ENCODE measurements at places on chromosomes 4 and X.

DNA sequence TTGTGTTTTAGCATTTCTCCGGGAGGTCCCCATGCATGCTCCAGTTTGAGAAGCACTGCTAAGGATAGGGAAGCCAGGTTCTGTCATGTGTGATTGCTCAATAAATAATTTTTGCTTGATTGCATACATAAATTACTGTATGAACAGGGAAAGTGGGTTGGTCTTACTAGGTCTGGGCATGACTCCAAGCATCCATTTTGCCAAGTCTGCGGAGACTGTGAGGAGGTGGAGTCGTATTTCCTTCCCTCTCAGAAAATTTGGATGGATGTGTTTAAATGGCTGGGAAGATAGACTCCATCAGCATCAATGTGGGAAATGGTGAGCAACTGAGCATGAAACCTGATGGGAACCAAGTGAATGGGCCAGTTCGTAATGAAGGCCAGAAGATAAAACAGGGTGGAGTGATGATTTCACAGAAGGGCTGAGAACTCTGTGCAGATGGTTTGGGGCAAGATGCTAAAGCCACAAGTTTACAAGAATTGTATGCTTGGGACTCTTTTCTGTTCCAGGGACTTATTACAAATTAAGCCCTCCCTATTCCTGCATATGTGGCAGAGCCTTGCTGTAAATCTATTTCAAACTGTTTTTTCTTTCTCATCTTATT, 84.1 kb downstream of the NHS start:
- no peak for DNase-seq

DNA sequence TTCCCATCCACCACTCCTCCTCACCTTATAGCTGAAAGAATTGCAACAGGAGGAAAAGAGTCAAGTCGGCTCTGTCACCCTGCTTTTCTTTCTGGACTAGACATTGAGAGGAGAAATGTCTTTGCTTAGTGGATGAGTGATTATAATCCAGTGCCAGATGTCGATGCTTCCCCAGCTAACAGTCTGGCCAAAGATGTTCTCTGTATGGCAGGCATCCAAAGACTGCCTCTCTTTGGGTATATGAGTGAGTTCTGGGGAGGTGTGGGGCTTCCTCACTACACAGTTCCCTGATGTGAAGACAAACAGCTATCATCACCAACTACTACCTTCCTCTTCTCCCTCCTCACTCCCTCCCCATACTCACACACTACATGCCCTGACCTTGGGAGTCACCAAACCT, 90.9 kb downstream of the COMMD8 start:
- no peak for DNase-seq

- DNase-seq: no peak
These were observed 58.2 kb downstream of the CWH43 start for GRCh38 chr4:49044270-49044669.

GRCh38 chr4:14855719-14856061, 146.6 kb upstream of the CPEB2 start:
- DNase-seq: no peak

- no peak for DNase-seq
These were observed 674 bp upstream of the IL15 start for GRCh38 chr4:141635736-141636081.

- DNase-seq: no peak
These were observed 98.5 kb upstream of the CTSO start for GRCh38 chr4:156052116-156052515.

DNA sequence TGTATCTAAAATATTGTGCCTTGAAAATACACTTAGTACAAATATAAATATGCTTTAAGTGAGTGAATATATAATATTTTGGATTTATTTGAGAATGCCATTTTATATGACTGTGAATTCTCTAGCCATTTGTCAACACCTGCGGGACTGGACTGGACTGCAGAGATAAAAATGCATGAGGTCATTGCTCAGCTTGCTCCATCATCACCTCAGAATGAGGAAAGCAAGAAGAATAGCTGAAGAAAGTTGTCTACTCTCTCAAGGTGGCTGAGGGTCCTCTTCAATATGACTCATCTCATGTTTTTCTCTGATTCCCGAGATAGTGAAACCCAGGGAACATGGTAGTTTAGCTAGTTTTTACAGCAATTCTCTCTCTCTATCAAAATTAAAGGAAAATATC, 732.5 kb upstream of the AGA start:
- no peak for DNase-seq

DNA sequence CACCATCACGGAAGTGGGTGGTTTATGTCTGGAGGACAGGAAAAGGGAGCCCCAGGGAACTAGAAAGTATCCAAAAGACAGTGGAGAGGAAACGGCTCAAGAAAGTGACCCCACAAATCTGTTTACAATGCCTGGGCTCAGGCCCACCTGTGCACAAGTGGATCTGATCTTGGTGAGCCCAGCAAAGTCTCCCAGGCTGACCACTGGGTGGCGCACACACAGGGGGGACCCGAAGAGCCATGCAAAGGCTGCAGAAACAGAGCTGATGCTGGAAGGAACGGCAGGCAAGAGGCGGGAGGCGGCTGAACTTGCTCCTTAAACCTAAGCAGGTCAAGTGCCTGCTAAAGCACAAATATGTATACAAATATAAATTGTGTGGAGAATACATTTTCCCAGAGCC, 9.6 kb downstream of the HAUS7 start:
- no peak for DNase-seq

- no peak for DNase-seq
These were observed 43.5 kb upstream of the SLC25A31 start for GRCh38 chr4:127686658-127687057.

- no peak for DNase-seq
These were observed 79.2 kb upstream of the HS3ST1 start for GRCh38 chr4:11507920-11508319.

- no peak for DNase-seq
These were observed 37.4 kb upstream of the DHRSX start for GRCh38 chrX:2538031-2538757.

- no peak for DNase-seq
These were observed 124.5 kb downstream of the CFAP299 start for GRCh38 chr4:80459918-80460473.

- DNase-seq: no peak
These were observed 11.6 kb upstream of the PYURF start for GRCh38 chr4:88535090-88535755.

- no peak for DNase-seq
These were observed 112.9 kb downstream of the SHISA3 start for GRCh38 chr4:42510225-42510624.

DNA sequence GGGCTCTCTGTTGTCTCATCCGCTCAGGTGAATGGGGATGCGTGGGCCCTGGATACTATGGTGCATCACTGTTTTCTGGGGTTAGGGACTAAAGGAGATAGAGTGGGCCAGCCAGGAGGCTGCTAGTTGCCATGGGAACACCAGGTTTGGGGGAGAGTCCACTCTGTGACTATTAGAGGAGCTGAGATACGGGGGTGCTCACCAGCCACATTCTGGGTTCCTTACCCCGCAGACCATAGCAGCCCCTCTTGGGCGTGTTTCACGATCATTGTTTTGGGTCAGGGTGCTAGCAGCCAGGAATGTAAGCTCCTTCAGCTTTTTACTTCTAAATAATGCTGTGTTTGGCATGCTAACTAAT, 4.6 kb downstream of the EFNB1 start:
- DNase-seq: no peak

GRCh38 chr4:83378419-83378818, 43.8 kb upstream of the HPSE start:
- DNase-seq: no peak

DNA sequence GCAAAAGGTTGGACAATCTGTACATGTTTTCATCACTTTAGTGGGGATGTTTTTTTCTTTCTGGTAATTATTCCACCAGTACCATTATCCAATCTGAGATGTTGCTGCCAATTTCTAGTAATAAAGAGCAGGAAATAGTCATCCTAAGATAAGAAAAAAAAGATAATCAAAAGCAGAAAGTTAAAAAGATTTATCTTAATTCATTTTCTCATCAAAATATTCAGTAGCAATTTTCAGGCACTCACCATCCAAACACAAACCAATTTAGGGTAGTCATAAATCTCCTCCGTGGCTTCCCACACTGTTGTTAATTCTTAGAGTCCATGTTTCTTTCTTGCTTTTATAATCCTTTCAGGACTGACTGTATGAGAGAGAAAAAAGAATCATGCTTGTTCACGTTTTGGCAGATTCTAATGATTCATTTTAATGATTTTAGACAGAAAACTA, 263.7 kb upstream of the UGT8 start:
- DNase-seq: no peak

DNA sequence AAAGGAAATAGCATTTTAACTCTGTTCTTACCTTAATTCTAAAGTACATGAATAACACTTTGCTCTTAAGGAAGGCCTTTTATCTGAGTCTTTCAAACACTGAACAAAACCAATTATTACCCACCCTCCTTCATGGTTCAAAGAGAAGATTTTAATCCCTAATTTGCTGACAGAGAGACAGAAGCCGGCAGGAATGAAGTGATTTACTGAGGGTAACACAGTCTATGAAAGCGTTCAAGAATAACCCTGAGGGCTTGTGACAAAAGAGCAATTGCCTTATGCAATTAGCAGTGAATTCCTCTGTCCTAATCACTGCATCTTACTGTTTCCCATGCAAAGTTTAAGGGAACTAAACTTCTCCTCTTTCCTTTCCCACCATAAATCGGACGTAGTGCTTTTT, 144.1 kb downstream of the PACRGL start:
- no peak for DNase-seq

DNA sequence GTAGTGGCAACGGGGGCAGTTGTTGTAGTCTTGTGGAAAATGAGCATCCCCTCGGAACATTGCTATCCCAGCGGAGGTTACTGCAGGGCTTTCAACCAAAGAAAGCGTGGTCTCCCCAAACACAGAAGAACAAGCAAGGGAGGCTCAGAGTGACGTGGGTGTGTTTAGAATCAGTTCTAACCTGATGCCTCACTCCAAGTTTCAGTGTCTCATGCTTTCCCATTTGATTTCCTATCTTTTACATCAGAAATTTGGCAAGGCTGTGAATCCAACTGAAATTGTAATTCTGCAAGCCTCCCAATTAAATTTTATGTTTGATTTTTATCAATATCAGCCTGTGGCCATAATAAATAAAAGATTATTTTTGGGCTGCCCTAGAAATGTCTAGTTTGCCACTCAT, 156.1 kb upstream of the LNX1 start:
- DNase-seq: no peak

DNA sequence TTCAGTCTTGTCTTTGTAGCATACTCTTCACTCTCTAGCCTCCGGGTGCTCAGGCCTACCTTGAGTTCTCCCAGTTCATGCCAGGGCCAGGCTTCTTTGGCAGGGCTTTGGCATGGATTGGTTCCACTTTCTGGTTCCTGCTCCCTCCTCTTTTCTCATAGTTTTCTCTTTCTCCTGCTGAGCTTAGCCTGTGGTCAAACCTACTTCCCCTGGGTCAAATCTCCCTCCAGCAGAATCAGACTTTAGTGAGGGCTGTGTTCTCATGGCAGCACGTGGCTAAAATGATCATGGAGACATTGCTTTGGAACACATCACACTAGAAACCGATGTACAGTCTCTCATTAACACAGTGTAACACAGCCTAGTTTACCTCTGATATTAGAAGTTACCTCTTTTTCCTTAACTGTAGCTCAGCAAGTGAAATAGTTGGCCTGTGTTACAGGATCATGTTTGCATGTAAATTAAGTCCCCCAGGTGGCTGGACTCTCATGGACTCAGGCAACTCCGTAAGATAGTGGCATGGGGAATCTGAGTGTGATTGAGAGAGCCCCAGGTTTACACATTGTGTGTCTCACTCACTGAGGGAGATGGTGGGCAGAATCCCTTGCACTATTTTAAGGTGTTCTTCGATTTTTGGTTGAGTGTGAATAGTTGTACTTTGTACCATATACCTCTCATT, 13.3 kb downstream of the RAB9A start:
- no peak for DNase-seq

- DNase-seq: no peak
These were observed 13.3 kb upstream of the ZNF827 start for GRCh38 chr4:145951931-145952330.

DNA sequence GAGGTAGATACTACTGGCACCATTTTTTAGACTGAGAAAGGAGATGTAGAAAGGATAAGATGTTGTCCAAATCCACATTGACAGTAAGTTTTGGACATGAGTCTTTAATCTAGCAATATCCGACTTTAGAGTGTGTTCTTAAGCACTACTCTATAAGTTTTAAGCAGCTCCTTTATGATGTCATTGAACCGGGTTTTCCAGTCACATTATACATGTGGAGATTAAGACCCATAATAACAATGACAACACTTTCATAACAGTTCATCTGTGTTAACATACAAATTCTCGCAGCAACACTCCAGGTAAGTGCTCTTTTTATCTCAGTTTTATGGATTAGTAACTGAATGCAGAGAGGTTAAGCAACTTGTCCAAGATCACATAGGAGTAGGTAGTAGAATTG, 30.3 kb upstream of the CXCL8 start:
- DNase-seq: no peak

DNA sequence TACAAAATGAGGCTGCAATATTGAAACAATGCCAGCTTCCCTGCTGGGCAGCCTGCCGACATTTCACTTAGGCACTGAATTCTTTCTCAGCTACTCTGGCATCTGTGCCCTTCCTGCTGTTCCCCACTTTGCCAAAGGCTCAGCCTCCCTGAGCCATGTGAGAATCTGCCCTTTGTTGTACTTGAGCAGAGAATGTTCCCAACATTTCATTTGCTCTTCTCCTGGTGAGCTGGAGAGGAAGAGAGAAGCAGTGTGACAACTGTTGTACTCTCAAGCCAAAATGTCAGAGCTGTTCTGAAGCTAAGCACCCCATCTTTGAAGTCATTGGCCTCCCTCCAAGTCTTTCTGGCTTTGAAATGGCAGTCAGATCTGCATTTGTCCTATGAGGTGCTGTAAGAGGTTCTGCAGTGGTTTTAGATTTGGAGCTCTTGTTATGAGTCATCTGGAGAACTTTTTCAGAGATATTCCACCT, 32.5 kb downstream of the LANCL3 start:
- DNase-seq: no peak

GRCh38 chr4:99404595-99405287, 30.4 kb downstream of the ADH7 start:
- DNase-seq: no peak

GRCh38 chr4:128766781-128767180, 42.7 kb upstream of the JADE1 start:
- DNase-seq: no peak

DNA sequence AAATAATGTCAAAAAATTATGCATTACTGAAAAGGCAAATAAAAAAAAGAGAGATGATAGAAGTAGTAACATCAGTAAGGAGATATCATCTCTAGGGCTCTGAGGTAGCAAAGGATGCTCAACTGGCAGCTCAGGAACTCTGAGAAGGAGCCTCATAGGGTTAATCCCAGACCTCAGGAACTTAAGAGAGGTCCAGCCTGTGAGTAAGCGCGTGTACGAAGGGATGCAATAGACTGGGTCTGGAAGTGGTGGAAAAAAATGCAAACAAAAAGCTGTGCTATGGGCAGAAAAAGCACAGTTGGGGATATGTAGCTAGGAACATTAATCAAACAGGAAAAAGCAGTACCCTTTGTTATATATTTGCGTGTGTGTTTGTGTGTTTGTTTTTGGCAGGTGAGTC, 282.0 kb downstream of the GALNTL6 start:
- DNase-seq: no peak

DNA sequence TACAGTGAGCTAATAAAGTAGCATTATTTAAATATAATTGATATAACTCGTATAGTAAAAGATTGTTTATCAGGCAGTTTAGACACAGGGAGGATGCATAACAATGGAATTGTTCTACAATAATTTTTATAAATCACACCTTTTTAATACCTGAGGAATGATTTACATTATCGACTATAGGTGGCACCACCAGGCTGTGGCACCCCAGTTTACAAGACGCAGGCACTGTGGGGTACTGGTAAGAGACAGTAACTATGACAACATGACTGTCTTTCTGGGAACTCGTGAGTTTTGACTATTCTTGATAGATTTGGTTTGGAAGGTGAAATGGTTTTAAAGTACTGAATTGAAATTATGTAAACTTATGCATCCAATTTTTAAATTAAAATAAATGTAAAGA, 27.1 kb upstream of the STBD1 start:
- DNase-seq: no peak
